ENCODE measurements at places on chromosomes 3 and 15.

DNA sequence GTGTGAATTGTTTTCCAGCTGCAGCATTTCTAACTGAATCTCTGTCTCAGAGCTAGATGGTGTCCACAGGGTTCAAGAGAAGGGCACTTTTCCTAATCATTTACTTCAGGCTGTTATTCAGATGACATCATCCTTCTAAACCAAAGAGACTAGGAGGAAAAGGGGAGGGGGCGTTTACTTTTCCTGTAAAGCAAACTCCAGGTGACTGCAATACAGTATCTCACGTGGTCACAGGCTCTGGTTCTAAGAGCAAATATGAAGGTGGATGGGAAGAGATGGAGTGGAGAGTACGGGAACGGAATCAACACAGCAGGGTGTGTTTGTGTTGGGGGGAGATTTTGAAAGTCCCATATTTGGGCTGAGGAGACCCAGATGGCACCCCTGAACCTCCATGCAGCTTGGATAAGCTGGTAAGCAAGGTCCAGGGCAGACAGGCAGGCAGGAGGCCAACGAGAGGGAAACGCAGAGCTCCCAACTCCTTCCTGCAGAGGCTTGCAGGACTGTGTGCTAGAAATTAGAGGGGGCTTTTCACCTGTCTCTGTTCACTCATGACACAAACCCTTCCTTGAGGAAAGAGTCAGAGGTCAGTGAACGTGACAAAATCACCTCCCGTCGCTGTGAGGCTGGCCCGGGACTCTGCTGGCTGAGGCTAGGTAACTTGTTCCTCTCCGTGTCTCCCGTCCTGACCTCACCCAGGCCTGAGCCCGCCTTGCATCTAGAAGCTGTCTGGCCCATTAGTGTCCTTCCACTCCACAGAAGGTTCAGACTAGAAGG, 151.2 kb downstream of the OPA1 start:
- peak; percentile 99 for DNase-seq

DNA sequence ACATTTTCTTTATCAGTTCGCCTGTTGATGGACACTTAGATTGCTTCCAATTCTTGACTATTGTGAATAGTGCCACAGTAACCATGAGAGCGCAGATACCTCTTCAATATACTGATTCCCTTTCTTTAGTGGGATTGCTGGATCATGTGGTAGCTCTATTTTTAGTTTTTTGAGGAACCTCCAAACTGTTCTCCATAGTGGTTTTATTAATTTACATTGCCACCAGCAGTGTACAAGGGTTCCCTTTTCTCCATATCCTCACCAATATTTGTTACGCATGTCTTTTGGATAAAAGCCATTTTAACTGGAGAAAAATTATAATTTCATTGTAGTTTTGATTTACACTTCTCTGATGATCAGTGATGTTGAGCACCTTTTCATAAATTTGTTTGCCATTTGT, 59.3 kb downstream of the RASA2 start:
- no peak for DNase-seq

DNA sequence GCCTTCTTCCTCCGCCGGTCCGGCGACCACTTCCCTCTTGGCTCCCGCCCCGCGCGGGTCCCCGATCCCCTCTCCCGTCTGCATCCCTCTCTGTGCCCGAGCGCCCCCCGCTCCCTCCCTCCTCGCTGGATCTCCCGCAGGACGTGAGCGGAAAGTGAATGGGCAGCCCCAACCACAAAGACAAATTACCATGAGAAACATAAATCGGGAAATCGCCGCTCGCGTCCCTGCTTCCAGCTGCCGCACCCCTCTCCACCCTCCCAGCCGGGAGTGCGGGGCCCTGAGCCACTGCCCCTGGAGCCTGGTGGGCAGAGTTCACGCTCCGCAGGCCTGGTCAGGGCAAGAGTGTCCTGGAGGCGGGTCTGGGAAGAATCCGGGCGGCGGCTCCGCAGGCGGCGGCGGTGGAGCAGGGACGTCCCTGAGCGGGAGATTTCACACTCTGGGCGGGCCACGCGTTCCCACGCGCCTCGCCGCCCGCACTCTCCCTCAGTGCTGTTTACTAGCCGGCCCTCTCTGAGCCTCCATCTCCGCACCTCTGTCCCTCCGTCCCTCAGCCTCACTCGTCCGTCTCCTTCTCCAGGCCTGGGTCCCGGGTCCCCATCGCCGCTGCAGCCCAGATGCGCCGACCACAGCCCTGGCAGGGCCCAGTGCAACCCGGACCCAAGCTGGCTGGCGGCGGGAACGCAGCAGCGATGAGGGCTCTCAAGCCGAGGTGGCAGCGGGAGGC, 835 bp downstream of the SEMA5B start:
- DNase-seq: peak; percentile 61

DNA sequence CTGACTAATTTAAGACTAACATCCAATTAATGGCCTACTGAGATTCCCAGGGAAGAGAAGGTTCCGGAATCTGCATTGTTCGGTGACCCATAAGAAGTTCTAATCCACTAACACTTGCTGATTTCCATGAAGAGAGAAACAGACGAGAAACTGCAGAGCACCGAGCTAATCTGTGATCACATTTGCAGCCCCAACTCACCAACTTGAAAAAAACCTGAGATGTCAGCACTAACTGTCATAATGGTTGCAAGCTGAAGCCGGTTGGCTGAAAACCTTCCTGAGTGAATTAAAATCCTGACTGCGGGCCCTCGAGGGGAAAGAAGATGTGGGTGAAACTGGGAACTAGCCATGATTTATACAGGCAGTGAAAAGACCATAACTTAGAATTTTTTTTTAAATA, 204.8 kb upstream of the IGF1R start:
- DNase-seq: no peak

DNA sequence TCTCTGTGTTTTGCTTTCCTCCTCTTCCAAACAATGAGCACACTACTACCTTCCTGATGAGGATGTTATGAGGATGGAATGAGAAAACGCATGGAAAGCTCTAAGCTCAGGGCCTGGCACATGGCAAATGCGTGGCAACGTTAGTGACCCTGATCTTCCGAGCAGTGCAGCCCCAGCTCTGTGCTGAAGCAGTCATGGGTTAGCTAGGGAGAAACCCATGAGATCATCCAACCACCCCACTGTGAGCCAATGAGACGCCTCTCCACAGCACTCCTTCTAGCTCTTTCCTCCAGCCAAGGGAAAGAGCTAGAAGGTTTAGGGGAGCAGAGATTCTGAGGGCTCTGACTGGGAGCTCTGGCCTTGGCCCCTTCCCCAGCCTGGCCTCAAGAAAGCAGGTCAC, 4.5 kb downstream of the CPN2 start:
- DNase-seq: no peak

GRCh38 chr15:96058103-96058851, 272.2 kb upstream of the NR2F2 start:
- DNase-seq: no peak

GRCh38 chr15:41919954-41920538, 26.2 kb upstream of the SPTBN5 start:
- peak; percentile 43 for DNase-seq

DNA sequence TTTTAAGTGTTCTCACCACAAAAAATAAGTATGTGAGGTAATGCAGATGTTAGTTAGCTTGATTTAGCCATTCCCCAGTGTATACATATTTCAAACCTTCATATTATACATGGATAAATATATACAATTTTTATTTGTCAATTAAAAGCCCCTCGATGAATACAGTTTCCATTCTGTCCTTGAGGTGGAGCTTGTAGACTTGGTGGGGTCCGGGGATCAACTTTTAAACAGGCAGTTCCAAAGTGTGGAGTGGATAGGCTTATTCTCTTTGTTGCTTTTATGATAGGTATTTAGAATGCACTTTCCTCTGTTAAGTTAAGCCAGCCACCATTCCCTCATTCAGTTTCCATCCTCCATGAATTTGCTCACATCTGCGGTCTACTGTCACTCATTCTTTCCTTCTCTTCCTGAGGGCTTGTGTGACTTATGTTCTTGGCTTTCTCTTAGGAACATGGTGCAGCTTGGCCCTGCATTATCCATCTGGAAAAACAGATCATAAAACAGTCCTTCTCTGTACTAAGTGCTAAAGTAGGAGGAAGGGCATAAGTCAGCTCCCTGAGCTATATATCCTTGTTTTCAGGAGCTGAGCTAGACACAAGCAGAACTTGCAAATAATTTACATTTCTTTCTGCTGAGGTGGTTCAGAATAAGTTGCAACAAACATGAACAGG, 149.1 kb downstream of the NFKBIZ start:
- no peak for DNase-seq

DNA sequence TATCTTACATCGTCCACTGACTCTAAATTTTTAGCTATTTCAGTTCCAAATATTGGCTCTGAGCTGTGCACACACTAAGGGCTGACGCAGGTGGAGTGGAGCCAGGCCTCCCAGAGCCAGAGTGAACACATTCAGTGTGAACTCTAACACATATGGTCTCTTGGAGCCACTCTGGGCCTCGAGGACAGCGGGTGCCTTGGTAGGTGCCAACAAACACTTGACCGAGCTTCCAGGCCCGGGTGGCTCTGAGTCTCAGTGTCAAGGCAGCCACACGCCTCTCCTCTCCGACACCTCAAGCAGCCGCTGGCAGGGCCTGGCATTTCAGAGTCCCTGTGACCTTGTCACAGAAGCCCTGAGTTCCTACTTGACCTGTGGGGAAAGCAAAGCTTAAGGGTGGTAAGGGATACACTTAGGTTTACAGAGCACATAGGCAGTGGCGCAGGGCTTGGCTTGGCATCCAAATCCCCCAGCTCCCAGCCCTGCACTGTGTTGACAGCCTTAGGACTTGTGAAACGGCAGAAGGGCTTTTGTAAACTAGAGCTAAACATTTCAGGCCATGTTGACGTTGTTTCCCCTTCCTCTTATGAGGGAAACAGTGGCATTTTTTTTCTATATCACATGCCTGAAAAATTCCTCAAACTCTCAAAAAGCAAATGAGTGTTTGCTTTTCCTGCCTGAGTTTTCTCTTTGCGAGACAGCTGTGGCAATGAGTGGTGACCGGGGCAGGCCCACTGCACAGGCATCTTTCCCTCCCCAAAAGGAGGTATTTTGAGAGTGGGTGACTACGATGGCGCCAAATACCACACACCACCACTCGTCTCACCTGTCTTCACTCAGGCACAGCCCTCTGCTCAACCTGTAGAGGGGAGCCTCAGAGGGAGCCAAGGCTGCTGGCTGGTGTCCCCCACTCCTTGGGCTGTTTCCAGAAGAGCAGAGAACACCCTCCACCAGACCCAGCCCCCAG, 60.8 kb downstream of the DAPK2 start:
- no peak for DNase-seq

DNA sequence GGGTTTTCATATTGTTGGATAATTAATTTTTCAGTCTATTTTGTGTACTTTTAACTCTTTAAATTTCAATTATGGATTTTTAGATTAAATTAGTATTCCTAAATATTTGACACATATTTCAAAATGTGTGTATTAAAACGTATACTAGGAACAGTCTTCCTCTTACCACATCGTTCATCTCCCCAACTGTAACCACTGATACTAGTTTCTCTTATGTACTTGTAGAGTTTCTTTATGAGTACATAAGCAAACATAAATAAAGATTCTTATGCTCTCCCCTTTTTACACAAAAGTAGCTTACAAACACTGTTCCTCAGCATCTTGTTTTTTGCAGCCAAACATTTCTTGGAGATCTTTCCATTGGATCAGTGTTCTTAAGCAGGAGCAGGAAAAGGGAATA, 45.9 kb downstream of the CMSS1 start:
- no peak for DNase-seq

DNA sequence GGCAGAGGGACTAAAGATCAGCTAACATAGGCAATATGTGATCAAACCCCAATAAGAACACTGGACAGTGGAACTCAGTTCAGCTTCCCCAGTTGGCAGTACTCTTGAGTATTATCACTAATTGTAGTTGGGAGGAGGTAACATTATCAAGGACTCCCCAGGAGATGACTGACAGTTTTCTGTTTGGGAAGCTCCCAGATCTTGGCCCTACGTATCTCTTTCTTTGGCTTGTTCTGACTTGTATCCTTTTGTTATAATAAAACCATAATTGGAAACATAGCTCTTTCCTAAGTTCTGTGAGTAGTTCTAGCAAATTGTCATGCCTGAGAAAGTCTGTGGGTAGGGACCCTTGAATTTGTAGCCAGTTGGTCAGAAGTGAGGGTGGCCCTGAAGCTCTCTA, 316.4 kb downstream of the ZNF621 start:
- no peak for DNase-seq

DNA sequence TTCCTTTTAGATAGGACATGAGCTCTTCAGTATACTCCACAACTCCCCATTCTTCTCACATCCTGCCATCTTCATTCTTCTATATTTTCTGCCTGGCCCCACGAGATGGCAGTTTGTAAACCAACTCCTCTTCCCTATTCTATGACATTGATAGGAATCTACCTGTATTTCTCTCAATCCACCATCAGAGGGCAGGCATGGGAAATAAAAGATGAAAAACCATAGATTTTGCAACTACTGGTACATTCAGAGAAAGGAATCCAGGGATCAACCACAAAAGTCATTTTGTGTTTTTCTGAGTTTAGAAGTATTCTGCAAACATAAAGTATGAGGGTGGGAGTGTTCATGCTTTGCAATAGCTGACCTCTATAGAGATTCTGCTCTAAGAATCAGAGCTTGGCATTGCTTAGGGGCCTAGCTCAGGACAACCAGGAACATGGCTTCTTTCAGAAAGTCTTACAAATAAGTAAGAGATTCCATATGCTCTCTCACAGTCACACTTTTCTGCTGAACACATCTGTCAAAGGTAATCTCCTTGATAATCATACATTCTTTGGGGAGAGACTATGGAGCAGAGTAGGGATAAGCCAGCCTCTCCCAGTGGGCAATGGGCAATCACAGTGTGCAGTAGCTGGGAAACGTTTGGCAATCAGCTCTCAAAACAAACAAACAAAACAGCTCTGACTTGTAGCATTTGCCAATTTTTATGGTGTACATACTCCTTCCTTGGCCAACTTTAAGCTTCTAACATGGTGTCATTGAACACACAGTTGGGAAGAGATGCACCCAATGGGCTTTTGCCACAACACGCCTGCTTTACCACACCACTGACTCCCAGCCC, 43.1 kb upstream of the SLC25A36 start:
- peak; percentile 79 for DNase-seq

- no peak for DNase-seq
Measured at GRCh38 chr15:69790632-69791031, 307.1 kb downstream of the TLE3 start.

DNA sequence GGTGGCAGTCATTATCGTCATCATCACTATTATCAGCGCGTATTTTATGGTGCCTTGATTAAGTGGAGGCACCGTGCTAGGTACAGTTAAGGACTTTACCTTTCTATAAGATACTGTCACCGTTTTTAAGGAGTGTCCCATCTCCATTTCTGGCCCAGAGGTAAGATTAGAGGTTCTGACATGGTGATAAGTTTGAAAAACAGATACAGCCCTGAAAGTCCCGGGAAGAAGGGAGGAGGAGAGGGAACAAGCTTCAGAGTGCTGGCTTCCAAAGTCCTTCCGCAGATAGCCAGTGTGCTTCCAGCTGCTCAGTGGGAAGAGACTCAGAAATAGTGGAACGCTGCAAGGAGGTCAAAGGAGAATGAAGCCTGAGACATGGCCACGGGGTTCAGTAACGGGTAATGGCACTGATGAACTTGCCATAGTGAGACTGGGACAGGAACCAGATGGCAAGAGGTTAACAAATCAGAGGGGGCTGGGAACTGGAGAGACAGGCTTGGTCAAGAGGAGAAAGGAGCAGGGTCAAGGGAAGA, 9.1 kb upstream of the TM4SF4 start:
- no peak for DNase-seq

- DNase-seq: no peak
Measured at GRCh38 chr3:100500320-100500880, 8.0 kb downstream of the TMEM45A start.
